CD4-positive, alpha-beta T cell (primary cell): ENCODE measurements at places on chromosomes 12 and 14.

GRCh38 chr12:45017916-45018315, 33.0 kb downstream of the DBX2 start:
- no peak for DNase-seq

- no peak for DNase-seq
Measured at GRCh38 chr14:55514819-55515490, 65.1 kb upstream of the KTN1 start.

DNA sequence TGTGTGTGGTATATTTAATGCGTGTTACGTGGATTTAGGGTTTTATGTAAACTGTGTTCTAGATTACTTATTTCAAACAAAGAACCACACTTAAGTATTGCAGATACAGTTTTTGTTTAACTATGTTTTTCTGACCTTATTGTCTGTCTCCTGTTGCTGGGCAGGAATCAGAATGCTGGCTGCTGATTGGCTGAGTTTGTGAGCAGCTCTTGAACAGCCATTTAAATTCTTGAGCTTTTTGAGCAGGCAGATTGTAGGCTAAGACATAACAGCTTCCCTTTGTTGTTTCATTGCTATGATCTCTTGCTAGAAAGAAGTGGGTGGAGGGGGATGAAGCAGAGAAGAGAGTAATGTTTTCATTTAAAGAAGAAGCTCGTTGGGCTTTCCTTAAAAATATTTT, 52.2 kb downstream of the ATF7IP start:
- peak; percentile 47 for DNase-seq

DNA sequence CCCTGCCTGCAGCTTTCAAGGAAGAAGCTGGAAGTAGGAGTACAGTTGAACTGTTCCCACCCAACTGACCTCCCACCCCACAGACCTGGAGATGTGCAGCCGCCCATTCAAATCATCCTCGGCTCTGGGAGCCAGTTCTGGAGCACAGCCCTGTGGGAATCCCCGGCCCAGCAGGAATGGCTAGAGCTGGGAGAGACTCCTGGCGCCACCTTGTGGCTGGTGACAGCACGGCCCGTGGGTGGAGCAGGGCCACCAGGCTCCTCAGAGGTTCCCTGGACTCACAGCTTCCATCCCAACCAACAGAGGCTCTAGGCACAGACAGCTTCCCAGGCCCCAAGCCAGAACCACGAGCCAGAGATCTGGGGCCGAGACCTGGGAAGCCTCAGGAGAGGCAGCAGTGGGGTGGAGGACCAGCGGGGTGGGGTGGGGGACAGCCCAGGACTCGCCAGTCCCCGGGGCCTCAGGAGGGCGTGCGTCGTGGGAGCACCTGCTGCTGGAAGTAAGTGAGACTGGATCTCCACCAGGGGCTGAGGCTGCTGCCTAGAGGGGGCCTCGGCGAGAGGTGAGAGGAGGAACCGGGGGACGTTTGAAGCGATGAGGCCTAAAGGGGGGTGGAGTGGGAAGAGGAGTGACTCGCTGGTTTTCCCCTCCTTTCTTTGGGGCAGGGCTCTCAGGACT, 43.4 kb downstream of the RNF34 start:
- peak; percentile 62 for DNase-seq

- DNase-seq: no peak
Measured at GRCh38 chr12:123960029-123960735, 12.4 kb downstream of the CCDC92 start.

- DNase-seq: no peak
Measured at GRCh38 chr12:124694250-124694649, 126.8 kb upstream of the NCOR2 start.

DNA sequence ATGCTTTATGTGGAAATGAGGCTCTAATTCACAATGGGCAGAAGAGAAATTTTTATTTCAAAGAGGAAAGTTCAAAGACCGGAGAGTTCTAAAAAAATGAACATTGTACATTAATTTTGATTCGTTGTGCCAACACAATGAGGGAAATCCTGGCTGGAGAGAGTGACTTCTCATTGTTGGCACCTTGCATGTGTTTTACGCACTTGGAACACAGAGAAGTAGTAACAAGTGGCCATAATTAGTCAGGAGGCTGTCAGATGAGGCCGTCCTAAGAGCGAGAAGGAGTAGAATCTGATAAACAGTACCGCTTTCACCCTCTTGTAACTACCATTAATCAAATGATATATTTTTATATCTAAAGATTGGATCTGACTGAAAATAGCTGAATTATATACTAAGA, 6.9 kb downstream of the LMO3 start:
- no peak for DNase-seq

GRCh38 chr12:52557476-52557875, 4.5 kb upstream of the KRT71 start:
- no peak for DNase-seq

- no peak for DNase-seq
Measured at GRCh38 chr14:51867741-51868140, 7.3 kb downstream of the GNG2 start.

- DNase-seq: no peak
Measured at GRCh38 chr14:74179856-74180255, 59.4 kb upstream of the VSX2 start.

GRCh38 chr14:79043194-79043889, 873.2 kb downstream of the NRXN3 start:
- DNase-seq: no peak

GRCh38 chr12:96749999-96750398, 157.1 kb upstream of the NEDD1 start:
- DNase-seq: no peak

- no peak for DNase-seq
Measured at GRCh38 chr12:16668198-16668597, 62.2 kb upstream of the LMO3 start.

GRCh38 chr14:36976571-36977023, 195.8 kb downstream of the SLC25A21 start:
- no peak for DNase-seq

GRCh38 chr14:99548255-99548654, 55.8 kb downstream of the CCDC85C start:
- no peak for DNase-seq

GRCh38 chr12:14430394-14430986, 65.0 kb downstream of the ATF7IP start:
- no peak for DNase-seq

- DNase-seq: no peak
Measured at GRCh38 chr12:3809357-3810015, 56.6 kb upstream of the CRACR2A start.

- DNase-seq: no peak
Measured at GRCh38 chr12:118537481-118537917, 161.1 kb downstream of the SUDS3 start.

- no peak for DNase-seq
Measured at GRCh38 chr12:122875590-122876220, 20.2 kb downstream of the VPS37B start.

DNA sequence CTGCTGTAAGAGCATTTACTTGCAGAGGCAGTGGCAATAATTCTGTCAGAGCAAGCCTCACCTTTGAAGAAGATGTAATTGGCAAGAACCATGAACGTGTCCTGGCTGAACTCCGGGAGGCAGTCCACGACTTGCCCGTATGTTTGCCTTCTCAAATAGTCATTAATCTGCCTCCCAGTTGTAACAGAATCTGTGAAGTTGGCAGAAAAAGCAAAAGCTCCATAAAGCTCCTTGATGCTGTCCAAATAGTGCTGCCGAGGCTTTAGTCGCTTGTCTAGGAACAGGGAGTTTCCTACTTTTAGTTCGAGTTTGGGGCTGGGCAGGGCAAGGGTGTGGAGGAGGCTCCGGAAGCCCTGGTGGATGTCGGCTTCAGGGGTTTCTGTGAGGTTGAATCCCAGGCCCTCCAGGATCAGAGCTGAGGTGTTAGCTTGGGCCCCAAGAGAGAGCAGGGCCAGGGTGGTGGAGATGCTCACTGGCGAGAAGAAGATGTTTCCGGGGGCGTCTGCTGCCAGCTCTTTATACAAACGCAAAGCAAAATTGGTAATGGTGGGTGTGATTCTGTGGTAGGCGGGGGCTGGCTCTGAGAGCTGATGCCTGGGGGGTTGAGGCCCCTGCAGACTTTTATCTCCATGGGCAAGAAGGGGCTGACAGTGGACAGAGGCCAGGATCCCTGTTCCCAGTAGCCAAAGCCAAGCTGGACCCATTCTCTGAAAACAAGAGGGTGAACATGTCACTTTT, 4.4 kb downstream of the SERPINA11 start:
- no peak for DNase-seq

- no peak for DNase-seq
Measured at GRCh38 chr14:64061115-64061514, 208.3 kb downstream of the SYNE2 start.

DNA sequence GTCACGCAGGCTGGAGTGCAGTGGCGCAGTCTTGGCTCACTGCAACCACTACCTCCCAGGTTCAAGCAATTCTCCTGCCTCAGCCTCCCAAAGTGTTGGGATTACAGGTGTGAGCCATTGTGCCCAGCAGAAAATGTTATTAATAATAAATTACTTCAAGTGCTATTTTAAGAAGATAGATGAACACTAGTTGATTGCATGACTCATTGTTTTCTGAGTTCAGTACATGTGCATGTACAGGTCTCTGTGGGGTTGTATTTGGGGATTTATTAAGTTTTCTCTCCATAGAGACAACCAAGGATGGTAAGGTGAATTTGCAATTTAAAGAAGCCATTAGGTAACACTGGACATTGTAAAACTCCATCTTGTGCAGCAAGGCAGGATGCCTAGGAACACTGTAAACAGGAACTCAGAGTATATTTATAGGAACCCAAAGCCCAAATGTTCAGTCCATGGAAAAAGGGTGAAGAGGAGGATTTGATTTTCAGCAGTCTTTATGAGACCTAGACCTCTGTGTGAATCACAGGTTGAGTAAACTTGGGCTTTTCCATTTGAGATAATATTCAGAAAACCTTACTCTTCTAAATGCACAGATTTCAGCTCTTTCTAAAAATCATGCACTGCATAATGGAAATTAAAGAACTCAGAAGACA, 49.3 kb upstream of the TMPO start:
- no peak for DNase-seq

- no peak for DNase-seq
Measured at GRCh38 chr12:54497883-54498282, 331 bp downstream of the NCKAP1L start.

- DNase-seq: no peak
Measured at GRCh38 chr12:50637870-50638481, 125.9 kb upstream of the ATF1 start.

DNA sequence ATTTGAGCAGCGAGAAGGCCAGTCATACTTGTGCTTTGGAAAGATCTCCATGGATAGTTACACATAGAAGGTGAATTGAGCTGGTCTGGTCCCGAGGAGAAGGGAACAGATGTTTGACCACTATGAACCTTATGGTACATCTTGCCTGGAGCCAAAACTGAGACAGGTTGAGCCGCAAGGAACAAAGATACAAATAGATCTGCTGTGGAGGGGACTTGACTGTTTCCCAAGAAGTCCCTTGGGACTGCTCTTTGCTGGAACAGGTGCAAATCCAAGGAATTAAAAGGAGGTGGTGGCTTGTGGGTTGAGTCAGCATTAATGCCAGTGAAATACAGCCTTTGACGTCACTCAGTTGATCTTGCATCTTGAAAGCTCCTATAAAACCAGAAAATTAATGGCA, 68.8 kb upstream of the PRIMA1 start:
- no peak for DNase-seq

- DNase-seq: no peak
Measured at GRCh38 chr14:36430662-36431084, 89.4 kb downstream of the NKX2-1 start.

DNA sequence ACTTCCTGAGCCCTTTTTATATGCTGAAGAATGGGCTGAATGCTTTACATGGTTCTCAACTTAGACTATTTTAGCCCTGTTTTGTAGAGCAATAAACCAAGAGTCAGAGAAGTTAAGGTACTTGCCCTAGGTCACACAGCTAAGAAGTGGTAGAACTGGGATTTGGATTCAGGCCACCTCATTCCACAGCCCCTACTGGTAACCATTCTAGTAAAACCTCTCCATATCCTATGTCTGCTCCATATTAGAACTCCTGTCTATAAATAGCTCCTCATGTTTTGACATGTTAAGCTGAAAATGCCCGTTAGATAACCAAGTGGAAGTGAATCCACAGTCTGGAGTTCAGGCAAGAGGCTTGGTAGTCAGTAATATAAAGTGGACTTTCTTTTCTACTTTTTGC, 111.6 kb downstream of the HECTD4 start:
- DNase-seq: no peak

DNA sequence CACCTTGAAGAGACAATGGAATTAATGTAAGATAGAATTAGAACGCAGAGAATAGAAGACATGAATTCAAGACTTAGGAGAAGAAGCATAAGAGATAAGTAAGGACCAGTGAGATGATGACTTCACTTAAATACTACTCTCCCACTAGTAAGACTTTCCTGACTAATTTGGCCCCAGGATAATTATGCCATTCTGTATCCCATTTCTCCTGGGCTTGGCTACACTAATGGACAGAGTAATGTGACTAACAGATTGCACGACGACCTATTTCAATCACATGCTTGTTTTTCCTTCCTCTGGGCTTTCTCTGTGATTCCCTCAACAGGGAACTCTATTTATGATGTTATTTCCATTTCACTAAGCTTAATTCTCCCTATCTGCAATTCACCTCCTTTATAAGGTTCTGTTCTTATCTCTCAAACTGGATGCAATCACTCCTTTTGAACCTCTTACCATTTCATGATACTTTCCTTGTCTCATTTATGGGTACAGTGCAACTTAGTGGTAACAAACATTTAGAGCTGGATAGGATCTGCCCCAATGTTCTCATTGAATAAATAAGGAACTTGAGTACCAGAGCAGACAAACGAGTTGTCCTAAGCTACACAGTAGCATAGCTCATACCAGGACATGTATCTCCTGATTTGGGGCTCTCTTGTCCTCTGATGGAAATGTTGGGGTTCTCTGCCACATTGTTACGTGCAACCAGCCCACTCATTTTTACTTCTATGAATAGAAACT, 102.7 kb downstream of the BTG1 start:
- DNase-seq: no peak

DNA sequence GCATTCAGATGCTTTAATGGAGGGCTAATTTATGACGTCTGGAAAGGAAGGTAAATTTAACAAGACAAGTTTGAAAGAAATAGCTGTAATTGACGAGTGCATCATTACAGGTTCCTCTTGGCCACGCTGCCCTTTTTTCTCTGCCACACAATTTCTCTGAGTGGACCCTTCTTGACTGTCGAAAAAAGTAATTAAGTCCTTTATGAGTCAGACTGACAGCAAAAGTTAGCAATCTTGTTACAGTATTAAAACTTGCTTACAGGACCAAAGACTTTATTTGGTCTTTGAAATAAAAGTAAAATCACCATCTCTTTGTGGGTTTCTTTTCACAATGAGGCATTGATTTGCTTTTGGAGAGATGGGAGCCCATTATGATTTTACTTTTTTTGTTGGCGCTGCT, 42.6 kb downstream of the SAMD4A start:
- DNase-seq: no peak

GRCh38 chr12:132568301-132568700, 42.1 kb downstream of the LRCOL1 start:
- DNase-seq: no peak

DNA sequence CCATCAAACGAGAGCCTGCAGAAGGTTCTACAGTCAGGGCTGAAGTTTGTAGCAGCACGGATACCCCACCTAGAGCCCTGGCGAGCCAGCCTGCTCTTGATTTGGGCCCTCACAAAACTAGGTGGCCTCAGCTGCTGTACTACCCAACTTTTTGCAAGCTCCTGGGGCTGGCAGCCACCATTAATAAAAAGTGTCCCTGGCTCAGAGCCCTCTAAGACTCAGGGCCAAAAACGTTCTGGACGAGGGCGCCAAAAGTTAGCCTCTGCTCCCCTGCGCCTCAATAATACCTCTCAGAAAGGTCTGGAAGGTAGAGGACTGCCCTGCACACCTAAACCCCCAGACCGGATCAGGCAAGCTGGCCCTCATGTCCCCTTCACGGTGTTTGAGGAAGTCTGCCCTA, 8.9 kb upstream of the PFDN5 start:
- DNase-seq: no peak
